ENCODE measurements at places on chromosomes 1 and 21.

DNA sequence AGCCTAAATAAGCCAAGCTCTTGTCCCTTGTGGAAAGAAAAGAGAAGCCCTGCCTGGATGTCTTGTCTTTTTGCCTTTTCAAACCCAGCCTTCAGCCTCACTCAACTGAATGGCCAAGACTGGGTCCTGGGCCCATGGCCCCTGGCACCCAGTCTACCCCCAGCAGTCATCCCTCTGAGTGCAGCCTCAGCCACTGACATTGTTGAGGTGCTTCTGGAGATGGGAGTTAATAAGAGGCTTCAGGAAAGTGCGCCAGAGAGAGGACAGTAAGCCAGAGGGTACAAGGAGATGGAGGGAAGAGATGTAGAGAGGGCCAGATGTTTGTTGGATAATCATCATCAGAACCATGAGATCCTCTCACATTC, 6.8 kb downstream of the FNDC5 start:
- no peak for DNase-seq

DNA sequence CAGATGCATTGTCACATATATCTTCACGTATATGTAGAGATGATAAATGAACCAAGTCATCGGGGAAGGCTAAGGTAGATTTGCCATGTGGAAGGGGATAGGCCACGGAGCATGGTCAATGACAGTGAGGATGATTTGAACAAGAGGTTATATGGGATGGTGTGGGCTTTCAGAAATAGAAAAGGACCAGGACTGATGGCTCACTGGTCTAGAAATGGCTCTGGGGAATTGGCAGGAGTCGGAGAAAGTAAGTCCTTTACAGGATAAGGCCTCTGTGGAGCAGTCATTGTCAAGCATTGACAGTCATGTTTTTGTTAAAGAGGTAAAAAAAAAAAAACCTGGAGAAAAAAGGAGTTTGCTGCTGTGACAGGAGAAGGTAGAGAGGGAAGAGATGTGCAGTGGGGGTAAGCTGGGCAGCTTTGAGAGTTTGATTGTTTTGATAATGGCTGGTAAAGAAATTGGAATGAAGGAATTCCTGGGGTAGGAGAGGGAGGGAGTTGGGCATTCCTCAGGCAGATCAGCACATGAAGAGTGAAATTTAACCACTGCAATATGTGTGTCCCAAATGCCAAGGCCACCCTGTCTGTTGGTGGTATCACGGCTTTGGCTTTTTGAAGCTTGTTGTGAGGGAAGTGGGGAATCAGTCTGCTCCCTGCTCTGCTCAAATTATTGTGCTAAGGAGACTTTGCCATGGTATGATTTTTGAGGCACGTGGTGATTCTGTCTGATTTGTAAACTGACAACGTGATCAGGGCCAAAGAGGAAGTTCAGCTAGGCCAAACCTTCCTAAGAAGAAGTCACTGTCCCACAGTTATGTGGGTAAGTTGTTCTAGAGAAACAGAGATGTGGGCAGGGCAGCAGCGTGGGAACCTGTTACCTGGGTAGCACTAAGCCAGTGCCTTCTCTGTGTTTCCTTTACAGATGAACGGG, 26.0 kb downstream of the MACF1 start:
- DNase-seq = peak; percentile 22

DNA sequence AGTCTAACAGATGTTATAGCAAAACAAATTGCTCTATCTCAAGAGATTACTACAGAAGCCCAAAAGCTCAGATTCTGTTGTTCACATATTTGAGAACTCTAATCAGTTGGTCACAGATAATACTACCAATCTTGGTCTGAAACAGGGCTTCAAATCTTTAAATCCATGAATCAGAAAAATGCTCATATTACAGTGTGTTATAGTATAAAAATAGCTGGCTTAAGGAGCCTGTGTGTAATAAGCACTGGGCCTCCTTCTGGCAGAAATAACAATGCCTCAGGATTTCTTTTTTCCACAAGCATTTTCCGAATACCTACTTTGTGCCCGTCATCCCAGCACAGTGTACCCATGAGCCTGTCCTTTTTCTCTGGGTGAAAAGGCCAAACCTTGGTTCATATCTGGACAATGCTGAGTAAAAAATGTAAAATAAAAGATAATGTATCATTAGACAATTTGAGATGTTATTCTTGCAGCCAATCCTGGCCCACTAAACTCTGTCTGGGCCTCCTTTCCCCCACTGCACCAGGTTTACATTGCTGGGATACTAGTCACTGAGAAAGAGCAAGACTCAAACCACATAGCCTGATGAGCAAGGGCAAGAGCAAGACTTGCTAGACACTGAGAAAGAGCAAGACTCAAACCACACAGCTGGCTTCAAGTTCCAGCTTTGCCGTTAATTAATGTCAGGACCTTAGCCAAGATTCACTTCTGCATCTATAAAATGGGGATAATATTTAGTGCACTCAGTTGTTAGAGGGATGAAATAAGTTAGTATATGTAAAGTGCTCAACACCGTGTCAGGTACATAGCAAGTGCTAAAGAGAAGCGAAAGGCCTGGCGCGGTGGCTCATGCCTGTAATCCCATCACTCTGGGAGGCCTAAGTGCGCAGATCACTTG, 17.0 kb upstream of the ADAR start:
- DNase-seq = no peak

- DNase-seq = no peak
Measured at GRCh38 chr21:44510109-44510507, 29.9 kb downstream of the KRTAP10-1 start.

- no peak for DNase-seq
Measured at GRCh38 chr1:47662068-47662467, 224.2 kb downstream of the FOXD2 start.

- DNase-seq = no peak
Measured at GRCh38 chr1:212609701-212610574, 1.4 kb downstream of the ATF3 start.

GRCh38 chr1:203017061-203017460, 9.2 kb upstream of the PPFIA4 start:
- DNase-seq = no peak

GRCh38 chr1:2127187-2128145, 67.1 kb downstream of the FAAP20 start:
- no peak for DNase-seq

DNA sequence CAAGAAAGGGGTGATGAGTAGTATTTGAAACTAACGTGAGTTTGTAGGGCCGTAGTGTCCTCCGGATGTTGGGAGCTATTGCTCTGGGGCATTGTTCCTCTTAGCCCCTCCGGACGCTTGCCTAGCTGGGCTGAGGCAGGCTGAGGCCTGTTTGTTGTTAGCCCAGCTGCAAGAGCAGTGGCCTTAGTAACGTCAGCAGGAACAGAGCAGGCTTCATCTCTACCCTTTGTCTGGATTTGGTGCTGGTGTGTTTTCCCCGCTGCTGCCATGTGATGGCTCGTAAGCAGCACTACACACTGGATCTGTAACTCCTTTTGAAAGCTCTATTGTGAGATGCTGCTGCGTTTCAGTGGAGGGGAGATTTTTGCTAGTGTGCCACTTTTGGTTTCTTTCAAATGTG, 57.6 kb downstream of the DNM3 start:
- no peak for DNase-seq

- DNase-seq = no peak
Measured at GRCh38 chr1:15876357-15877055, 29.0 kb downstream of the SPEN start.

DNA sequence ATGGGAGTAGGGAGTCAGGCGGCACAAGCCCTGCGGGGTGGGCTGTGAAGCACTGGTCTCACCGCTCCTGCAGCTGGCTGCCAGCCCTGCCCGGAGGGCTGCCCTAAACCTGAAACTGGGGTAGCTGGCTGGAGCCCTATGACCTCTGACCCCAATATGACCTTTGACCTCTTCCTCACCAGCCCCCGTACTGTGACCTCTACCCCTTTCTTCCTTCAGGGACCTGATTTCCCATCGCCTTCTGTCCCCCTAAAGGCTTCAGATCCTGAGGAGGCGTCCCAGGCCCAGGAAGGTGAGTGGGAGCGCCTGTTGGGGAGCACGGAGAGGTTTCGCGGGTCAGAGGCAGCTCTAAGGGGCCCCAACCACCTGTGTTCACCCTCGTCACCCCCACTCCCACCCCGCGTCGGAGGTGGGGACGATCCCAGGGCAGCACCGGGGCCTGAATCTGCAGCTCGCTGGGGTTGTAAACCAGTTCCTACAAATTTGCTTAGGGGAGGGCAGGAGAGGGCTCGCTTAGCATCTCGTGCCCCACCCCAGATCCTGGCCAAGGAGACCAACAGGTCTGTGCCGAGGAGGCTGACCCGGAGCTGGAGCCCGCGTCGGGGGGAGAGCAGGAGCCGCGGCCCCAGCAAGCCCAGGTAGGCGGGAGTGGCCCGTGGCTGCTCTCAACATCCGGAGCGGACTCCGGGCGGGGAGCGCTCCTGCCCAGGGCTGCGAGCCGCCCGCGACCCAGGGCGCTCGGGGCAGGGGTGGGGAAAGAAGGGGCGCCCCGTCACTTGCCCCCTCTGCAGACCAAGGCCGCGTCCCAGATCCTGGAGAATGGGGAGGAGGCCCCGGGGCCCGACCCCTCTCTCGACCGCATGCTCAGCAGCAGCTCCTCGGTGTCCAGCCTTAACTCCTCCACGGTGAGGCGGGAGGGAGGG, 7.3 kb downstream of the SYTL1 start:
- DNase-seq = no peak

- no peak for DNase-seq
Measured at GRCh38 chr1:226541631-226542622, 6.6 kb upstream of the STUM start.

DNA sequence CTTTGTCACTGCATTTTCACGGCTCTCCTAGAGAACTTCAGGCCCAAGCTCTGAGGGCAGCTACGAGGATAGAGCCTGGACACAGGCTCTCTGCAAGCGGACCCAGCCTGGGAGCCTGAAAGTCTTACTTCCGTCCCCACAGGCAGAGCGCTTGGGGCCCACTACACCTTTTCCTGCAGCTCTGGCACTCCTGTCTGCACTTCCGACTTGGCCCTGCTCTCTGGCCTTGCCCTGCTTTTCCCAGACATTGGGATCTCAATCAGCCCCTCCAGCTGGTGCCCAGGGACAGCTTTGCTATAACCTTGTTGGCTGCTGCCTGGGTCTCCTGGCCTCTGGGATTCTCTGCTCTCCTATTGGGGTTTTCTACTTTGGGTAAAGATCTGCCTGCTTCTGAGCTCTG, 27.6 kb downstream of the WNT4 start:
- DNase-seq = no peak

DNA sequence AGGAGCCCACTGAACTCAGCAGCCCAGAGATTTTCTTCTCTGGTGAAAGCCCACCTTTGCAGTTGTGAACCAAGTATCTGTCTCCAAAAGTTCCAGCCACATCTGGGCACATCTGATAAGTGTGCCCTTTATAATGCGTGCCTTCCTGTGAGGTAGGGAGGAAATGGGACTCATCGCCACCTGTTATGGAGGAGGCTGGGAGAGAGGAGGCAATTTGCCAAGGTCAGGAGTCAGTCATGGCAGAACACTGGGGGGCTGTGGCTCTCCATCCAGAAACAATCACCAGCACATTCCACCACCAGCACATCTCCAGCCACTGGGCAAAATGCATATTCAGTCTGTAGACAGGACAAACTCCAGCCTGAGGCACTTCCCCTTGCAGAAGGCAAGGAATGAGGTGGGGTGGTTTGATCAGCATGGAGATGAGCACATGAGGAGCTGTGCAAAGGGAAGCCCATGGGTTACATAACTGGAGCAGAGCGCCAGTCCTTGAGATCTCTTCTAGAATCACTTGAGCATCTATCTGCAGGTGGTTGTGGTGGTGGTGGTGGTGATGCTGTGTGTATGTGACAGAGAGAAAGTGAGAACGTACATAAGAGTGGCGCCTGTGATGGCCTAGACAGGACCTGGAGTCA, 15.0 kb upstream of the LEMD1 start:
- no peak for DNase-seq

GRCh38 chr1:29708796-29709703, 472.7 kb downstream of the PTPRU start:
- no peak for DNase-seq
